Stimulated activated CD8-positive, alpha-beta memory T cell treated with anti-CD3 and anti-CD28 coated beads, Interleukin-4, amount 100 ng/mL, for 48 hours (primary cell): ENCODE measurements at places on chromosomes 7 and 10.

- DNase-seq: no peak
Measured at GRCh38 chr10:129972145-129972965, 8.3 kb upstream of the EBF3 start.

DNA sequence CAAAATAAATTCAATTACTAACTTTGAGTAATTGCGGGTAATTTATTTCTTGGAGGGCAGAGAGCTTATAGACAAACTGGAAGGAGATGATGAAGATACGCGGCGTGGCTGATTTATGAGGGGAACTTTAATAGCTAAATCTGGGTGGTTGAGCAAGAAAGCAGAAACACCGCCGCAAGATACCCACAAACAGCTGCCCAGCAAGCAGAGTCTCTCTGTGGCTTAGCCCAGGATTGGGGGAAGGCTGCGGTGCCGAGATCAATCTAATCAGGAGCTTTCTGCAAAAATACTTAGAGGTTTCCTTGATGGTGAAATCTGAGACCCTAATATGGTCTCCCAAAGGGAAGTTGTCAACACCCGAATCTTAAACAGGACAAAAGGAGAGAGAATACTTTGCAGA, 94.9 kb upstream of the MGMT start:
- no peak for DNase-seq

DNA sequence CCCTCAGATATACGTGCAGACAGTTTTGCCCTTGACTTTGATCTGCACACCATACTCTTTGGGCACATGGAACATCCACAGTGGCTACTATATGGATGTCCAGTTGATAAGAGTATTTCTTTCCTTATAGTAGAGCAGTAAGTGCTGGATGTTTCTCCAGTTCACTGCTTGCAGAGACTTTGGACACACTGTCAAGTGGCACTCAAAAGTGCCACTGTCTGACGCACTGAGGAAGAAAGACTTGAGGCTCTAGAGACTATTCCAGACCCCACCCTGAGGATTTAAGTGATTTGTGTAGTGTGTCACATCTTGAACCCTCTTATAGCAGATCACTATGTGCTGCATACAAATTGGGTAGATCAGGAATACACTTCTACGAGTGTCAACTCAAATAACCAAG, 179.1 kb downstream of the GNAI1 start:
- DNase-seq: no peak

DNA sequence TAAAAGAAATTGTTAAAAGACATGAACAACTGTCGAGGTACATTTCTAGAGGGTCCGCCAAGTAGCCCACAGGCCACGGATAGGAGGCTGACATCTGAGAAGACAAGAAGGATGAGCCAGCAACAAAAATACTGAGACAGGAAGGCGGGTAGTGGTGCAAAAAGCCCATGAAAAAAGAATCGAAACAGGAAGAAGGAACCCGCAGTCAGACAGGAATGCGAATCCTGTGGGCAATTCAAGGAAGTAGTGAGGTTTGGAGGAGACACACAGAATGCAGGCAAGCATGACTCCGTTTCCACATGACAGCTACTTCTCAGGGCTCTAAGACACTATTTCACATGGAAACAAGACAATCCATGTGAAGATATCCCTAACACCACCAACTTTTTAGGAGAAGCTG, 125.2 kb downstream of the DOCK4 start:
- DNase-seq: no peak

GRCh38 chr10:6232225-6232807, 29.6 kb downstream of the PFKFB3 start:
- no peak for DNase-seq

DNA sequence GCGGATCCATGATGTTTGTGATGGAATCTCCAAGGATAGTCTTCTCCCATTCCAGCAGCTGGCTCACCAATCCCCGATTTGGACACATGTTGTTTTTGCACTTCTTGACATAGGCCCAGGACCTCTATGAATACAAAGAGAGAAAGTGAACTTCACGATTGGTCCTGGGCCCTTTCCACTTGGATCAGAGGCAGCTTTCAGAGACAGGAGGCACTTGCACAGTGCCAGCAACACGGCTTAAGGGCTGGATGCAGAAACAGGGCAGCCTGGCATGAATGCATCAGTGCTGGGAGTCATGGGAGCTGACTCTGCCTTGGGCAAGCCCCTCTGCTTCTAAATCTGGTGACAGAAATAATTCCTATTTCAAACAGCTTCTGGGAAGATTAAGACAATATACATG, 2.1 kb upstream of the TMEM120A start:
- DNase-seq: no peak

- DNase-seq: no peak
Measured at GRCh38 chr7:158365267-158365666, 222.4 kb downstream of the PTPRN2 start.

DNA sequence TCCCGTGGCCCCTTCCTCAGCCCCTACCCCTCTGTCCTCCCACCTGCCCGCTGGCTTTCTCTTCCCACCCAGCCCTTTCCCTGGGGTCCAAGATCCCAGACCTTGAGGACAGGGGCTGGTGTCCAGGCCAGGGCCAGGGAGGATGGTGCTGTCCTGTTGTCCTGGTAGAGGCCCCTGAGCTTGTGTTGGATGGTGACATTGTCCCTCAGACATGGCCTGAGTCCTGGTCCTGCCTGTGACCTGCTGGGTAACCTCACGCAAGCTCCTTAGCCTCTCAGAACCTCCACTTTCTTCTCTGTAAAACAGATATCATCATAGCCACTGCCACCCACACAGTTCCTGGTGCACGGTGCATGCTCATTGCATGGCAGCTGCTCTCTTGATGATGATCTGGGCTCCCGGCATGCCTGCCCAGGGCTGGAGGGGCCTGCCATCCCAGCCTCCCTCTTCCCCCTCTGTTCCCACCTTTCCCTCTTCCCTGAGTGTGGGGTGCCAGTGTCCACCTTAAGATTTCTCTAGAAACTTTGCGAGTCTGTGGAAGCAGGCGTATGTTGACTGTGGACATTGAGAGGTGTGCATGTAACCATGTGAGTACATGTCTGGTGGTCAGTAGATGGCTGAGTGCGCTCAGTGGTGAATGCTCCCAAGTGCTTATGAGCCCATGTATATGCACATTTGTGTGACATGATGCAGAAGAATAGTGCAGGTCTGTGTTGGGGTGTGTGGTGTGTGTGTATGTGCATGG, 60.4 kb downstream of the NEURL1 start:
- DNase-seq: peak; percentile 74

GRCh38 chr10:69416695-69417094, at the start of gene TACR2:
TSS of gene TACR2 (minus strand) at chr10:69416918. CDS start at chr10:69416323, 595 bp downstream.
- no peak for DNase-seq

GRCh38 chr10:128804411-128804810, 662.6 kb upstream of the MGMT start:
- DNase-seq: no peak

DNA sequence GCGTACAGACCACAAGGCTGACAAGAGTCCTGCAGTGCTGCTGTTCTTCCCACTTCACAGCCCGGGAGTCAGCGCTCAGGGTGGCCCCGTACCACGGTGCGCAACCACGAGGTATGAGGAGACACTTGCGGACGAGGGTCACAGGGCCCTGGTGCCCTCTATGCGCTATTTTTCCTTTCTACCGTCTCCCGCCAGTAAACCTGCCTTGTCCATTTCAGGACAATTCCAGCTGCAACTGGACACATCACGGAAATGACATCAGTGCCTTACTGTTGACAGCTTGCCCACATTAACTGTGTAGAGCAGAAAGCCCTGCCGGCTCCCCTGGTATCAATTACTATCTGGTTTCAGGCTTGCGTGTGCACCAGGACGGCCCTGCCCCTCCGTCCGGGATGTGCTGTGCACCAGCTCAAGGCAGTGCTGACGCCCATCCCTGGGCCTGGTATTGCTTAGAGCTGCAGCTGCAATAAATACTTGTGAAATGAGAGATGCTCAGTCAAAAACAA, 65.1 kb downstream of the ZRANB1 start:
- no peak for DNase-seq

GRCh38 chr7:43735802-43736603, 6.7 kb upstream of the COA1 start:
- DNase-seq: peak; percentile 58

DNA sequence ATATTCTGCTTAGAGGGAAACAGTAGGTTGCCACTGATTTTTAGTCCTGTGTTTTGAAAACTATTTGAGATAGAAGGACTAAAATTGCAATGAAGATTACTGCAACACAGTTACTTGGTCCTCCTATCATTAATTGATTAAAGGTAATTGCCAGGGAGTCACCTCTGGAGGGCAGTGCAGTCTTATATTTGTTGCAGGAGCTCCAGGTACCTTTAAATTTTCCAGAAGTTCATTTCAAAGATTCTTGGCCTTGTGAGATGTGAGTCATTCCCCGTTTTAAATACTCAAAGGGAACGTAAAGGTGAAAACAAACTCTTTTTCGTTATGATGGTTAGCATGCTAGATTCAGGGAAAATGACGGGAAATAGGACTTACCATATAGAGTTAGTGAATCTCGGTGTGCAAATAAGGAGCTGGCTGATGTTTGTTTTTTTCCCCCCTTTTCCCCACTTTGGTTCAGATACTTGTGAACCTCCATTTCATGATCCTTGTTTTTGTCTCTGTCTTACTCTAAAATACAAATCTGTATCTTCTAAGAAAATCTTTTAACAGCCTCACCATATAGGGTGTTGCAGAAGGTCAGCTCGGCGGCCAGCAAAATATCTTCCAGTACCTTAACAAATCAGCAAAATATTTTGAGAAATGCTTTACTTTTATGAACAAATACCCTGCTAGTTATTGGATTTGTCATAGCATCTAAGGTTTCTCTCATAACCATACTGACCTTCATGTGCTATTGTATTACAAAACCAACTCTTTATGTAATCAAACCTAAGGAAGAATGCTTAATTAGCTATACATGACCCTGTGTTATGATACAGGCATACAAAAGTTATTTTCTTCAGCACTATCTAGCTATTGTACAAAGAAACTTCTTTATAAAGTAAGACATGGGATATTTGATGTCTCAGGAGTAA, 143.0 kb upstream of the HDAC9 start:
- no peak for DNase-seq

GRCh38 chr7:43799605-43800004, 41.1 kb downstream of the BLVRA start:
- no peak for DNase-seq

- DNase-seq: no peak
Measured at GRCh38 chr7:101723835-101724234, 93.6 kb upstream of the CUX1 start.

DNA sequence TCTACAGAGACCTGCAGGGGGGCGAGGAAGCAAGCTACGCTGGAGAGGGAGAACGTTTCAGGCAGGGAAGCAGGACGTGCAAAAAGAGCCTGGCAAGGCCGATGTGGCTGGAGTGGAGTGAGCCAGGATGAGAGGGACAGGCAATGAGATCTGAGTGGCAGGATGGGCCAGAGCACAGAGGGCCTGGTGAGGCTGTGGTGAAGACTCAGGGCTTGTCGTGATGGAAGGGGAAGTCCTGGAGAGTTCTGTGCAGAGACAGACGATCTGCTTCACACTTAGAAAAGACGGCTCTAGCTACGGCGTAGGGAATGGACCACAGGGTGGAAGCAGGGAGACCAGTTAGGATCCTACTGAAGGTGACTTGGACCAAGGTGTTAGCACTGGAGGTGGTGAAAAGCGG, 87.0 kb downstream of the SH3PXD2A start:
- no peak for DNase-seq

- DNase-seq: no peak
Measured at GRCh38 chr7:114759347-114760062, 162.4 kb upstream of the MDFIC start.

- DNase-seq: no peak
Measured at GRCh38 chr7:26534649-26535482, 243.2 kb downstream of the SNX10 start.

- no peak for DNase-seq
Measured at GRCh38 chr10:4670737-4671136, 155.3 kb upstream of the AKR1E2 start.

DNA sequence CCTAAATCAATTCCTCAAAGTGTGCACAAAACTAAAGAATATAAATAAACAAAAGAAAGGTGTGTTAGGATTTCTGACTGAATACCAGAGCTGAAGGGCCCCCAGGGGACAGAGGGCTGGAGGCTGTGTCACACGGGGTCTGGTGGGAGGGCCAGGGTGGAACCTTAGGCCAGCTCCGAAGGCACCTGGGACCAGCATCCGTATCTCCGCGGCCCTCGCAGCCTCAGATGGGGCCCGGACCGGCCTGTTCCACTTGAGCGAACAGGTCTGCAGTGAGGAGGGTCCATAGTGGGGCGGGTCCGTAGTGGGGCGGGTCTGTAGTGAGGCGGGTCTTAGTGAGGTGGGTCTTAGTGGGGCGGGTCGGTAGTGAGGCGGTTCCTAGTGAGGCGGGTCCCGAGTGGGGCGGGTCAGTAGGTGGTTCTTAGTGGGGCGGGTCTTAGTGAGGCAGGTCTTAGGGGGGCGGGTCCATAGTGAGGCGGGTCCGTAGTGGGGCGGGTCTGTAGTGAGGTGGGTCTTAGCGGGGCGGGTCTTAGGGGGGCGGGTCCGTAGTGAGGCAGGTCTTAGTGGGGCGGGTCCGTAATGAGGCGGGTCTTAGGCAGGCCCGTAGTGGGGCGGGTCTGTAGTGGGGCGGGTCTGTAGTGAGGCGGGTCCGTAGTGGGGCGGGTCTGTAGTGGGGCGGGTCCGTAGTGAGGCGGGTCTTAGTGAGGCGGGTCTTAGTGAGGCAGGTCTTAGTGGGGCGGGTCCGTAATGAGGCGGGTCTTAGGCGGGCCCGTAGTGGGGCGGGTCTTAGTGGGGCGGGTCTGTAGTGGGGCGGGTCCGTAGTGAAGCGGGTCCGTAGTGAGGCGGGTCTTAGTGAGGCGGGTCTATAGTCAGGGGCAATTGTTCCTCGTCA, 15.1 kb downstream of the GPR146 start:
- DNase-seq: peak; percentile 45

GRCh38 chr7:20514364-20514763, 101.1 kb upstream of the ABCB5 start:
- DNase-seq: no peak

DNA sequence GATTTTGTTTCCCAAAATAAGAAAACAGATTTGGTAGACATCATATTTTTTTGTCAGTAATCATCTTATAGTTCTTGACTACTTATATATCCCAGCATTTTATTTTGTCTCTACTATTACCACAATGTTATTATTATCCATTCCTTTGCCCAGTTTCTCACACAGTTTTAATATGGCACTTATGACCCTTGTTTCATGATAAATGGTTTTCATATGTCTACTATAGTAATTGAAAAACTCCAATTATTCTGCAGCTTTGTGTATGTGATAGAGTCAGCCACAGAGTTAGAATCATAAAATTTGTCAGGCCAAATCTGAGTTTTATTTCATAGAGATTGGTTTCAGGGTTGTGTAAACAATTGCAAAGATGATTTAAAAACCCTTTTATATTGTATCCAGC, 203.9 kb downstream of the MALRD1 start:
- no peak for DNase-seq

DNA sequence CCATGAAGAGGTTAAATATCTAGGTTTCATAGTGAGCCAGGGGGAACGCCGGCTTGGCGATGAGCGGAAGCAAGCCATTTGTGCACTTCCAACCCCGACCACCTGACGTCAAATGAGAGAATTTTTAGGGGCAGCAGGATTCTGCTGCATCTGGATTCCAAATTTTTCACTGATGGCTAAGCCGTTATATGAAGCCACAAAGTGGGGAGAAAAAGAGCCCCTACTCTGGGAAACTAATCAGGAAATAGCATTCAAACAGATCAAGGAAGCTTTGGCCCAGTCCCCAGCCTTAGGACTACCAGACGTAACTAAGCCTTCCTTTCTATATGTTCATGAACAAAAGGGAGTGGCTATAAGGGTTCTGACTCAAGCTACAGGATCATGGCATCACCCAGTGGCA, 12.9 kb upstream of the ADCK2 start:
- no peak for DNase-seq
